ENCODE measurements at places on chromosomes 4 and X.

DNA sequence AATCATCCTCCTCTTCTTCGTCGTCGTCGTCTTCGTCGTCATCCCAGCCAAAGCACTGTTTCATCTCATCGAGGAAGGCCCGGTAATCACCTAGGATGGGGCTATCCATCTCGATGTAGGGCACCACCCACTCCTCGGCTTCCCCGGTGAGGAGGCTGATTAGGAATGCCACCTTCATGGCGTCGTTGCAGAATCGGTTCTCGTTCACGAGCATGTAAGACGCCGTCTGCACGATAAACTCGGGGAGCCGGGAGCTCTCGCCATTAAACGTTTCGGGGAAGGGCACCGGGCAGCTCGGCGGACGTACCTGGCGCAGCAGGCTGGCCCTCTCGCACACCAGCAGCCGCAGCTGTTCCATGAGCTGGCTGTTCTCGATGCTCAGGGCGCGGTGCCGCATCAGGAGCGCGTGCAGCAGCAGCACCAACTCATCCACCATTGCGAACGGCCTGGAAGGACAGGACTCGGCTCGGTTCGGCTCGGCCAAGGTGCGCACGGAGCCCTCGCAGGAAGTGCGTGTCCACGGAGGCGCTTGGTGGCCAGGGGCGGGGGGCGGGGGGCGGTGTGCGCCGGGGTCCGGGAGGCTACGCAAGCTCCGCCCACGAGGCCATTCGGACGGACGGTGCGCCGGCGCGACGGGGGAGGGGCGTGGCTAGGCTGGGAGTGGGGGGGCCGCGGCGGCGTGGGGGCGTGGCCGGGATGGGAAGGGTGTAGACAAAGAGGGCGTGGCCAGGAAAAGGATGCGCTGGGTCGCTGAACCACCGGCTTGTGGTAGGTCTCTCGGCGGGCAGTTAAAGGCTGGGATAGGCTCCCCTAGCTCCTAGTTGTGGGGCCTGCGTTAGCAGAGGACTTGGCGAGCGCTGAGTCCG is at the start of gene LDOC1:
Gene LDOC1 (minus strand): TSS at position 544 of the 866 bp plus-strand sequence. CDS start 108 bp downstream, at position 436.
- ATAC-seq = peak; percentile 88

GRCh38 chr4:112128452-112128851 is 16.8 kb upstream of the FAM241A start:
- ATAC-seq = no peak

DNA sequence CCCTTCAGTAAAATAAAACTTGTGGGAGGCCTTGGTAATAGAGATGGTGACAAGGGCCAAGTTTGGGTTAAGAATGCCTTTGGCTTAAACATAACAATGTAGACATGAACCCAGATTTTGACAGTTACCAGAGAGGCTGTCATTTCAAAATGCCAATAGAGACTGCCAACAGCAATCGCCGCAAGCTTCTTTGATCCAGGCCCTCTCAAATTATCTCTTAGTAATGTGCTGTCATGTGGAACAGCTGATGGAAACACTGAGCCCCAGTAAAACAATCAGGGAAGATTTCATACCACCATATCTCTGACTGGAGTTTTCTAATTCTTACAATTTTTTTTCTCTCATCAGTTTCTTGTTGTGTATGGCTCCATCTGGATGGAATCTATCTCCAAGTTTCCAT is 80.5 kb downstream of the ZNF330 start:
- ATAC-seq = no peak

- no peak for ATAC-seq
Measured at GRCh38 chr4:23903859-23904438, 14.1 kb upstream of the PPARGC1A start.

- no peak for ATAC-seq
Measured at GRCh38 chrX:63657821-63658220, 127.2 kb downstream of the ARHGEF9 start.

DNA sequence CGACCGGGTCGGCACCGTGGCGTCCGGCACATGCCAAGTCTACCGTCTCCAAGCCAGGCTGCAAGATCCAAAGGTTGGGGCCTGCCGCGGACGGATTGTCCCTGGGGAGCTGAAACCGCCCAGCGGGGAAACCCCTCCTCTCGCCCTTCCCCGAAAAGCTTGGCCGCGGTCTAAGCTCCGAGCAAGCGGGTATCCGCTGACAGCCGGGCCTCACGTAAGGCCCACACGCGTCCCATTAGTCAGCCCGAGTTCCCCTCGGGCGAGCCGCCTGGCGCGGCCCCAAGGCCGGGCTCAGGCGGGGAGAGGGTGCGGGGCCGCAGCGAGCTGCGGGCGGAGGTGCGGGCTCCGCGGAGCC is 6.8 kb upstream of the BCOR start:
- ATAC-seq = peak; percentile 49

DNA sequence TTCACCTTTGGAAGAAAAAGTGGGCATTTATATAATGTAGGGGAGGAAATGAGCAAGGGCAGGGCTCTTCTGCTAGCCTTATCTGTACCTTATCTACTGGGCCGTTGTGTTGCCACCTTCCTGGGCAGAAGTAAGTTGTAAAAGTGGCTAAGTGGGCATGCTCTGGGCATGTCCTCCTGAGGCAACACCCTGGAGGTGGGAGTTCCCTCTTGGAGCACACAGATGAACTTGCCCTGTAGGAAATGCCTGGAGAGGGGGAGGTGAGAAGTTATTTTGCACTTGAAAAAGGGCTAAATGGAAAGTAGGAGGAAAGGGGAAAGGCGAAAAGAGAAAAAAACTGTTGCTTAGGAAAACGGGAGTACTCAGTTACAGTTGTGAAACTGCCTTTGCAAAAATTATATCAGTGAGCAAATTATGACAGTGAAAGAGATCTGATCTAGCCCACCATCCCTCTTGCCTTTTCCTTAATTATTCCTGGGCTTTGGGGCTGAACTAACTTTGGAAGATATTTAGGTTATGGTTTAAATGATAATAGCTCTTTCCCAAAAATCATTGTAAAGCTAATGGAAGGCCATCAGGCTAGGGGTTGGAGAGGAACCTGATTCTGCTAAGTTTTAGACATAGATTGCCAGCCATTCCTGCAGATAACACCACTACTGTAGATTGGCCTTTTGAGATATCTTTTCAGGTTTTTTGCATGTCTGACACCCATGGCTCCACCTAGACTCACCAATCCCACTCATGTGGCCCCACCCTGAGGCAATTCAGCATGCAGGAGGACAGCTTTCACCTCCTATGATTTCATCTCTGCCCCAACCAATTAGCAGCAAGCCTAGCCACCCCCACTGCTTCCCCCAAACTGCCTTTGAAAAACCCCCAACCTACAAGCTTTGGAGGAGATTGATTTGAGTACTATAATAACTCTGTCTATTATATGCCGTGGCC is 20.5 kb upstream of the ZNF81 start:
- no peak for ATAC-seq

DNA sequence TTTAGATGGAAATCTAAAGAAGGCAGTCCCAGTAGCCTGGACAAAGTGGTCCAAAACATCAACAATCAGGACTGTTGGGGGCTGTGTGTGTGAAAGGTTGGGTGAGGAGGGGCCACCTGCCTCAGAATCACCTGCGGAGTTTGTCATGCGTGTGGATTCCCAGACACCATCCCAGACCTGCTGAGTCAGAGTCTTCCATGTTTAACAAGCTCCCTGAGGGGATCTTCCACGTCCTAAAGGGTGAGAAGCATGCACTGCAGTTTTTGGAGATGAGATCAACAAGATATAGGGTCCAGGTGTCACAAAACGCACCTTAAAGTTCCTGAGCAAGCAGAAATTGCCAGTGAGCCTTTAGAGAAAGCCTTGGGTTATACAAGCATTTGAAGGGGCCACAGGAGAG is 207.0 kb upstream of the FAM9B start:
- ATAC-seq = no peak

DNA sequence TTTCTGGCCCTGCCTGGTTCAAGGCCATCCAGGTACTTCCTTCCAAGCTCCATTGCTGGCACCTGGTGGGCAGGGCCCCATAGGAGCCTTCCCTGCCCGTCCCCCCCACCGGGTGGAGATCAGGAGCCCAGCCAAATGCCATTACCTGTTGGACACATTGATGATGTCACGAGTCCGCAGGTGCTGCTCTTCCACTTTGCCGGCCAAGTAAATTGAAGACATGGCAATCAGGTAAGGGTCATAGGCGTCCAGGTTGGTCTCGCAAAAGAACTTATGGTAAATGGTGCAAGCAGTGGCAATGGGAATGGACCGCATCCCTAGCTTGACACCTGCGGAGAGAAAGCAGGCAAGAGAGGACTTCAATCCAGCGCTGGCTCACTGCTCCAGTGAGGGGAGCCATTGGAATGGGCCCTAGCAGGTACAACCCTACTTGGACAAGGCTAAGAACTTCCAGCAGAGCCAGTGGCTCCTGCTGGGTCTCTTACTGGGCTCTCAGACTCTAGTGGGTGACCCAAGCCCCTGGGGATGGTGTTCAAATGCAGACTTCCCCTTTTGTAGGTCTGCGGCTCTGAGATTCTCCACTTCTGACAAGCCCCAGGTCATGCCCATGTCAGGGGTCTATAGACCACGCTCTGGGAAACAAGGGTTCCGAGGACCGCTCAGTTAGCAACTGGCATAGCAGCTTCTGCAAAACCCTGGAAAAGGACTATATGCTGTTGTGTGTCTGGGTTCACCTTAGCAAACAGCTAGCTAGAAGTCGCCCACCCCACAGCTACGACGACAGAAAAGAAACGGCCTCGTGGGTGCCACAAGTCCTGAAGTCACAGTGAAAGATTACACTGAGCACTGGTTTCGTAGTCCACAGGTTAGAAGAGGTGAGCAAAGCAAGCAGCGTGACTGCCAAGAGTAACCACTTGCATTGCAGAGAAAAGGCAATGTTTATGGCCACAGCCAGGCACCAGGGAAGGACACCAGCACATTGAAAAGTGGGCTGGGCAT is 2.8 kb downstream of the CCNQ start:
- ATAC-seq = no peak

GRCh38 chrX:68443155-68443868 is 10.0 kb upstream of the OPHN1 start:
- no peak for ATAC-seq

- no peak for ATAC-seq
Measured at GRCh38 chrX:119158226-119158625, 30.6 kb upstream of the KIAA1210 start.

DNA sequence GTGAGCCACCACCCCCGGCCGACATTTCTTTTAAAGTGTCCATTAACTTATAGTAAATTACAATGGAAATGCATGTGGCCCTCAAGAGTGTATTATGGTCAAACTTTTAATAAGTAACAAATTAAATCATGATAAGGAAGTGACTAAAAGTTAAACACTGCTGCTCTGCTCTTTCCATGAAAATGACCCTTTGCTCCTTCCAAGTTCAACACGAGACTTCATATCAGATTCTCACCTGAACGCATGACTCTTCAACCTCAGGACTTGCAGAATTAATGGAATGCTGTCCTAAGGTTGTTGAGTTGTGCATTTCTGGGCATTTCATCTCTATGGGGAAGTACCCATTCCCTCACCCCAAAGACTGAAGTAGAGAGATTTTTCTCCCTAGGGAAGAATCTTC is 27.1 kb downstream of the AWAT2 start:
- ATAC-seq = no peak
